ENCODE measurements at places on chromosomes 2 and 18.

- DNase-seq: no peak
These were observed 55.6 kb downstream of the PKP4 start for GRCh38 chr2:158512323-158512722.

DNA sequence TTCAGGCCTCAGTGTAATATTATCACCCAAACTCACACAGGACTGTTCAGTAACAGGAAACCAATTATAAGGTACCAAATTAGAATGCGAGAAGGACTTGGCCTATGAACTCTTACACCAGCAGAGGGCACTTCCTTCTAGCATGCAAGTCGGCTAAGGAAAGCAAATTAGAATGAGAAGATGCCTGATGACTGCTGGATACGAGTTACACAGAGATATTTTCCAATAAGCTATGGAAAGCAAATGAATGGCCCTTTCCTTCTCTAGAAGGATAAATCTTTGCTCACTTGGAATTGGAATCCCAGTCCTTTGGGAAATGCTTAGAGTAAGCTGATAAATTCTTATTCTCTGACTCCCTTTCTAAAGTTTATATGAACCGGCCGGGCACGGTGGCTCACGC lies 109.8 kb downstream of the AP1S3 start:
- DNase-seq: no peak

DNA sequence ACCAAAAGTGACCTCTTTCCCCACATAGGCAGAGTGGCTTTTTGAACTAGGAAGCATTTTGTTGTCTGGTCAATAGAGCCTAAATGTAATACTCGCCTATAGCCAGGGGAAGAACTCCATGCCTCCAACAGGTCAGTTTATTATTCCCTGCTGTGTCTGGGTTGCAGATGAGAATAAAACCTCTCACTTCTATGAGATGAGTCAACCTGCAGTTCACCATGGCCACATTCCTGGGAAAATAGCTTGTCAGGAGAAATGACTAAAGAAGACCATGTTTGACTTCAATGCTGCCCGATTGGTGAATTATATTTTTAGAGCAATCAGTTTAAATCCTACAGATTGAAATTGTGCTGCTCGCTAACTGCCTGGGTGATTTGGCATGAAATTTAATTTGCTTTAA lies 46.7 kb upstream of the LRRTM1 start:
- no peak for DNase-seq

DNA sequence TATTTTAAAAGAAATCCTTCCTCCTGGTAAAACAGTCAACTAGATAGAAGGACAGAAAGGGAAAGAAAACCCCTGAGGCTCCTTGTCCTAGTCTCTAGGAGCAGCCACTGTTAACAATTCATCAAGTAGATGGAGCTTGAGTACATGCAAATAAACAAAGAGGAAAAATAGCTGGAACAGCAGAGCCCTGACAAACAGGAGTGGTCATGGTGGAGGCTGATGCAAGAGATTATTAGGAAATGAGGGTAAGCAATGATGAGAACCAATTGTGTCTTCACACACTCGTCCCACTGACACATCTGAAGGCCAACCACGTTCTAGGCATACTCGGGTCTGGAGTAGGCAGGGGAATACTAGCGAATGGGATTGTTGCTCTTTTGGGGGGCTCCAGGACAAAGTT lies 9.2 kb downstream of the DLGAP1 start:
- no peak for DNase-seq

- DNase-seq: no peak
These were observed 1.8 kb upstream of the AGBL5 start for GRCh38 chr2:27049422-27050280.

DNA sequence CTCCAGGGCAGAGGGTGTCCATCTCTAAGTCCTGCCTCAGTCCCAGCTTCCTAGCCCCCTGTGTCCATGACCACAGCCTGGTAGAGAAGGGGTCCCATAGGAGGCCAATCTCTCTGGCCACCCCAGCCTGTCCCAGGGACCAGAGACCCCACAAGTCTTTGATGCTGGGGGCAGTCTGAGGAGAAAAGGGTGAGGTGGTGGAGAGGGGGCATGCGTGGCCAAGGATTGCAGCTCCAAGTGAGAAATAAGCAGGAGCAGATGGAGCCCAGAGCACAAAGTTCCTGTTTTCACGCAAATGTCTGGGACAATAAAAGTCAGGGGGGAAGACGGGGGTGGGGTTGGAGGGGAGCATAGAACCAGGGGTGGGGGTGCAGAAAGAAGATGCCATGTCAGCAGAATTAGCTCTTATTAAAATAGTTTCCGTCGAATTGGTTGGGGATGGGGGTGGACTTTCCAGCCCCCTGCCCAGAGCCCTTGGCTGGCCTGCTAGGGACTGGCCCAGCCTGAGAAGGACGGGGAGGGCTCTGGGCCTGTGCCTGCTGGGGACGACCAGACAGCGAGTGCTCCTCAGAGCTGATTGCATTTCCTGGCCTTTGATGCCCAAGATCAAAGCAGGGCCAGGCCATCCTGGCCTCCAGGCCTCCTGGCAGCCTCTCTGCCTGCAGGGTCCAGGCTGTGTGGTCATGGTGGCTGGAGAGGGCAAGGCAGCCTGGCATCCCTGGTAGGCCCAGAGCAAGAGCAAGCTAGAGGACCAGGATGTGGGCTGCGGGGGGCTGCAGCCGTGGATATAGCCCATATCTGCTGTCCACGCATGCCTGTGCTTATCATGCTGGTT lies 337.1 kb downstream of the DYSF start:
- no peak for DNase-seq

DNA sequence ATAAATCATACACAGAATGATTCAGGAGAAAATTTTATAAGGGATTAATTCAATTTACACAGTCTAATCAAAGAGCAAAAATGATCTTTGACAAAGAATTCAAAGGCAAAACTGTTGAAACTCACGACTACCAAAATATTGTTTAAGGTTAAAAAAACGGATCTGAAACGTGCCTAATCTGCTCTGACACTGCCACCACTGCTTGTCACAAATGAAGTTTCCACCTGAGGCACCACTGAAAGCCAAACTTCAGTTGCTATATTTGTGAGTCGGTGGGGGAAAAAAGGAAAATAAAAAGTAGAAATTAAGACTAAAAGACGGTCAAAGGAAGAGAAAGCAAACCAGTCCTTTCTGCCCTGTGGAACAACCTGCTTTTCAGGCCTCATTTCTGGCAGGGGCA lies 140.6 kb upstream of the DNMT3A start:
- DNase-seq: no peak

DNA sequence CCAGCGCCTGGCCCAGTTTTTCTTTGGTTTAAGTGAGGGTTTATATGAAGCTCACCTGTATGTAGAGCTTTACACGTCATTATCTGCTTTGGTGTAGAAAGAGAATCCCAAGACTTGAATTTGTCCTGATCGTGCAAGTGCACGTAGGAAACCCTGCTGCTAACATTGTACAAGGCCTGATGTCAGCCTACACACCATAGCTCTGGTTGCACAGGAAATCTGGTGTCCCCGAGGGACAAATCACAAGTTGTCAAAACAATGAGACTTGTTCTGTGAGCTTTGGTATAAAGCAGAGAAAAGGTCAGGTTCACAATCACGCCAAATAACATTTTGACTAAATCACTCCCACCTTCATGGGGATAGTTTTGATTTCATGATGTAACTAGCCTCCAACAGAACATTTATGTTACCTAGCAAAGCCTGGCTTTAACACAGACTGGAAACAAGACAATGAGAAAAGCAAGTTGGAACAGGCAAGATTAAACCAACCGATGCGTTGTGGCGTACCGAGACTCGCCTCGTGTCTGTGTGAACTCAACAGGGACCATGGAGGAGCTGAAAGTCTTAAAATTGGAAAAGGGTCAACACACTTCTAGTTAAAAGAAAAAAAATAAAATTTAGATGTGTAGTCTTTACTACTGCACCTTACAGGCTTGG lies 41.4 kb downstream of the ZAP70 start:
- DNase-seq: no peak

GRCh38 chr2:228801451-228801850 lies 469.6 kb downstream of the PID1 start:
- DNase-seq: no peak

DNA sequence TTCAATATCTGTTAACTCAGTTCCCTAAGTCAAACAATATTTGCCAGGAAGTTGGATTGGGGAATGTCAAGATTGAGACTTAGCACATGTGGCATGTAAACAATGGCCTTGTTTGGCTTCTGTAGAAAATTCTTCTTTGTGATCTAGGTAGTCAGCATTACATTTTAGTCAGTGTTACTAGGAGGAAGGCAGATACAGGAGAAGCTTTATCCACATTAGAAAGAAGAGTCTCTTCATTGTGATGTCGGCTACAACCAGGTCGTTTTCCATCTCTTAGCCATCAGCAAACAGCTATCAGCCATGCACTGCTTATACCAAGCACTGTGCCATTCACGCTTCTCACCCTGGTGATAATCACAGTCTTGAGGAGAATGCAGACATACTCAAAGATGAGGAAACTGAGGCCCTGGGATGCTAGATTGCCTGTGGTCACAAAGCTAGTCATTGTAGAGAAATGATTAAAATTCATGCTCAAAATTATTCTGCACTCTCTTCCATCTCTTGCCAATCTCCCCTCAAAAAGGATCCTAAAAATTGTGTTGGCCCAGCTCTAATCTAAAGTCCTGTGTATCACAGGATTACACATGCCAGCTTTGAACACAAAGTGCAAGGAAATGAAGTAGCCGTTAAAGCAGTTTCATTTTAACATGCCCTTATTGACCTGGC lies 3.2 kb downstream of the GALNT5 start:
- DNase-seq: no peak

DNA sequence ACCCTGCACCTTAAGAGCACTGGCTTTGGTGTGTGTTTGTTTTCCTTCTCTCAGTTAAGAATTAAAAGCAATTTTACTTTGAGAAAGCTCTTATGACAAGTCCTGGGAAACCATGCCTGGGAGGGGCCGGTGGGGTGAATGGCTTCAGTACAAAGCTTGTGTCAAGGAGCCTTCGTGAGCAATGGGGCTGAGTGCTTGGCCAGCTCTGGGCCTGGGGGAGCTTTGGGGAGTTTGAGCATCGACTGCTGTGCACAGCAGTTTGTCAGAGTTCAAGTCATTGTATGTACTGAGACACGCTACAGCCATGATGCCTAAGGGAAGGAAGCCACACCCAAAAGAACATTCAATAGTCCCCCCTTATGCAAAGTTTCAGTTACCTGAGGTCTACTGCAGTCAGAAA lies 75.8 kb downstream of the ARHGEF4 start:
- no peak for DNase-seq

GRCh38 chr2:68723181-68723580 lies 11.4 kb upstream of the ARHGAP25 start:
- DNase-seq: no peak

DNA sequence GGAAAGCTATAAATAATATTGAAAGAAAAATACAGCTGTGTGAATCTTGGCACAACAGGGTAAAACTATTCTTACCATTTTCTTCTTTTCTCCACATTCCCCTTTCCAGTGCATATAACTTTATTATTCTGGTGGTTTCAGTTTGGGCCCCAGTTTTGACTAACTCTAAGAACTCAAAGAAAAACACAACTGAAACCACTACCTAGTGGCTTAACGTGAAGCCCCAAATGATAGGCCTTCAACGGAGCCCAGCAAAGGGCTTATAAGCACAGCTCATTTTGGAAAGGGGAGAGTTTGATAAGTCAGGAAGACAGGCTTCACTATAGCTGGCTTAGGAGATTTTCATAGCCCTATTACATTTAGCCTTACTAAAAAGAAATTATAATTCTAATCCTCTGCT lies 62.4 kb downstream of the PPP1R1C start:
- no peak for DNase-seq

- no peak for DNase-seq
These were observed 49.2 kb upstream of the NEMP2 start for GRCh38 chr2:190583507-190584337.

DNA sequence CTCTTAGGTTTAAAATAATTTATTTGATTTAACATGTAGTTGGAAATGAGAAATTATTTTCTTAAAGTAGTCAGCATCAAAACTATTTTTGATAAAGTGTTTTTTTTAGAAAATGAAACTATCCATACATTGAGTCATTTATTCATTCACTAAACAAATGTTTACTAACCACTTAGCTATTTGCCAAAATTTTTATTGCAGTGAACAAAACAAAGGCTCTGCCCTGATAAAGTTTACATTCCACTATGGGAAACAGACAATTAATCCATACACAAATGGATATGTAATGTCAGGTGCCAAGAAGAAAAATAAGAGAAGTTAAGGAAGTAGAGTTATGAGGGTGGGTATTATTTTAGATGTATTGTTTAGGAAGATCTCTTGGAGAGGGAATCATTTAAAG lies 19.1 kb upstream of the CCDC178 start:
- no peak for DNase-seq

- DNase-seq: no peak
These were observed 173.8 kb upstream of the SIX3 start for GRCh38 chr2:44767691-44768090.

DNA sequence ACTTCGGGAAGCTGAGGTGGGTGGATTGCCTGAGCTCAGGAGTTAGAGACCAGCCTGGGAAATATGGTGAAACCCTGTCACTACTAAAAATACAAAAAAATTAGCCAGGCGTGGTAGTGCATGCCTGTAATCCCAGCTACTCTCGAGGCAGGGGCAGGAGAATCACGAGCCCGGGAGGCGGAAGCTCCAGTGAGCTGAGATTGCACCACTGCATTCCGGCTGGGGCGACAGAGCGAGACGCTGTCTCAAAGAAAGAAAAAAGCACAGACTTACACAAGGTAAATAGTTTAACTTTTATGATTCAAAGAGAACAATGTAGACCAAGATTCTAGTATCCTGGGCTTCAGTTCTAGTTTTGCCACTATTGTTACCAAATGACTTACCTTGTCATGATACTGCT lies 37.4 kb downstream of the NCKAP1 start:
- no peak for DNase-seq

- DNase-seq: no peak
These were observed 65.1 kb downstream of the SIGLEC15 start for GRCh38 chr18:45890606-45891005.

- DNase-seq: no peak
These were observed 93.3 kb downstream of the KCNF1 start for GRCh38 chr2:11005032-11005431.

DNA sequence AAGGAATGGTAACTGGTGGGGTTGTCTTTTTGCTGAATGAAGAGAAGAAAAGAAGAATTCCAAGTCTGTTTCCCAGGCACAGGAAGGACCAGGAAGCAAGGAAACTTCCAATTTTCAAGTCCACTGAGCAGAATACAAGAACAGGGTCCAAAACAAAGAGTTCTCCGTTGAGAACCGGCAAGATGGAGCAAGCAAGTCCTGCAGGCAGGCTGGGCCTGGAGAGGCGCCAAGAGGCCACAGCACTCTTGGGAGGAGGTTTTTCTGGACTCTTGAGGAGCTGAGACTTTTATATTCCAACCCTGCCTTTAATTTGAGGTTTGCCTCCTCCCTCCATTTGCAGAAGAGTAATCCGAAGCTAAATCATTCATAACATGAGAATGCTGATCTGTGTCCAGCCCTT lies 224.5 kb downstream of the IKZF2 start:
- no peak for DNase-seq

DNA sequence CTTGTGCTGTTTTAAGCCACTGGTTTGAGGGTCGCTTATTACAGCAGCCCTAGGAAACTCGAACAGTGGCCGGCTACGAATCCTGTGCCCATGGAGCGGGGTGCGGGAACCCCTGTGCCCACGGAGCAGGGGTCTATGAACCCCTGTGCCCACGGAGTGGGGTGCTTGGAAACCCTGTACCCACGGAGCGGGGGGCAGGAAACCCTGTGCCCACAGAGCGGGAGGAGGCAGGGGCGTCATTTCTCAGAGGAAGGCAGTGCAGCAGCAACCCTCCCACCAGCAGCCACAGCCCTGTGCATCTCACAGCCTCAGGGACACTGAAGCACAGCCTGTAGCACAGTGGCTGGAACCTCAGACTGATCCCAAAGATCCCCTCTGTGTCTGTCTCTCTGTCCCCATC lies 34.2 kb upstream of the GPC1 start:
- DNase-seq: no peak

All from C1 segment of cervical spinal cord (tissue), 14 donors.